ENCODE measurements at places on chromosomes 2 and 18.

- DNase-seq = no peak
These were observed 158.8 kb upstream of the ZEB2 start for GRCh38 chr2:144678736-144679135.

GRCh38 chr18:45839414-45840395, 14.2 kb downstream of the SIGLEC15 start:
- DNase-seq = peak; percentile 86

DNA sequence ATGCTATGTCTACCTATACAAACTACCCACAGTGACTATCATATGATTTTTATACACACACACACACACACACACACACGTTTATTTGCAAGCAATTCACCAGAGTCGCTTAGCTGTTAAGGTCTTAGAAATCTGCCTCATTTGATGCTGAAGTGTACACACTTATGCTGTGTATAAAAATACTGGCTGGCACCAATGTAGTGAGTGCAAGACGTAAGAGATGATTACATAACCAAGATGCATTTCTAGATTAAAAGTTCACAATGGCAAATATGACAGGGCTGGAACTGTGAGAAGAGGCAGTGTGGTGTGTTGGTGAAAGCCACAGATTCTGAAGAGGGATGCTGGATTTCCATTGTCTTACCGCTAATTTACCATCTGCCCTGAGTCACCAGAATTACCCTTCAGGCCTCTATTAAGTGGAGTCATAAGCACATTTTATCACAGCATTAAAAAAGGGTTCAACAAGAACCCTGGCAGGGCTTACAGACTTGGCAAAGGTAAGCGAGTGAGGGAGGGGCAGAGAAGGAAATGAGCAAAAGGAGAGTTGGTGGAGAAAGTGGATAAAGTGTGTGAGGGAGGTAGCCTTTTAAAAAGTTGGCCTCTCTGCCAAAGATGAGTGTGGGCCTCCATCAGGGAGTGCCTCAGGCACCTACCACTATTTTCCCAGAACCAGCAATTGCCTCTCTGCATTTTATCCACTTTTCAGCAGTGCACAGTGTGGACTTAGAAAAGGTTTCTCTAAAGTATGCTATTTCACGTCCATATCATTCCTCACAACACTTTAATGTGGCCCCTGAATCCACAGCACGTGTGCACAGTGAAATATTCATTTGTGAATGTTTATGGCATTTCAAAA, 21.5 kb downstream of the MEIS1 start:
- DNase-seq = no peak

- DNase-seq = no peak
These were observed 164.5 kb upstream of the ALPP start for GRCh38 chr2:232214053-232214452.

GRCh38 chr2:103327386-103327785, 565.6 kb downstream of the TMEM182 start:
- no peak for DNase-seq

DNA sequence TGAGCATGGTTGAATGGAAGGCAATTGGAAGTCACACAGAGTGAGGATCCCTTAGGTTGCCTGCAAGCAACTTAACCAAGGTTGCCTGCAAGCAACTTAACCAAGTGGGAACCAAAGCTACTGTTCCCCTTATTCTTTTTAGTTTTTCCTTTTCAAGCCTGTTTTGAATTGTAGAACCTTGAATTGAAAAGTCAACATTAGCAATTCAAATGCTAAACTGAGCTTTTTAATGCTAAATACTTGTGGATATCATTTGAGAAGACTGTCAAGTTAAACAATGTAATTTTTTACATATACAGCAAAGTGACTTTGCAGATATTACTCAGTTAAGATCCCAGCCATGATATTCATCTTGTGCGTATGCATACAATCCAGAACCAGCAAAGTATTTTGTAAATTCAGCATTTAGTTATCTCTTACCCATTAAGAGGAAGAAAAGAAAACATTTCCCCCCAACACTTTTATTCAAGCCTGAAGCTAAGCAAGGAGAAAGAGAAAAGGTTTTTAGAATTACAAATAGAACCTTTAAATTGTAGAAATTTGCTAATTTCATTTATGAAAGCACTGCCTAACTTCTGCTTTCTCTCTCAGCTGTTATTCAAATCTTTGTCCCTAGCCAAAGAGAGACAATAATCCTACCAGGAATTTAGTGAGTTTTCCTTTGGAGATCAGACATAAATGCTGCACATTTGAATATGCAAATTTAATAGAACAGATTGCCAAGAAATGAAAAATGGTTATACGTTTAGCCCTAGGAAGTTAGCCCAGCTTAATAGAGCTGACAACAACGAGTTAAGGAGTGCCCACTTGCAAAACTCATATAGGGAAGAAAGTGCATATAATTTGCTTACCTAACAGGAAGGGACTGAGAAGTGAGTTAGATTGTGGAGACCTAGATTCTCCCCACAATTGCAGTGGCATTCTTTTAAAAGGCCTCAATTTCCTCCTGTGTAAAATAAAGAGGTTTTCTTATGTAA, 643.2 kb upstream of the PIK3C3 start:
- peak; percentile 47 for DNase-seq

DNA sequence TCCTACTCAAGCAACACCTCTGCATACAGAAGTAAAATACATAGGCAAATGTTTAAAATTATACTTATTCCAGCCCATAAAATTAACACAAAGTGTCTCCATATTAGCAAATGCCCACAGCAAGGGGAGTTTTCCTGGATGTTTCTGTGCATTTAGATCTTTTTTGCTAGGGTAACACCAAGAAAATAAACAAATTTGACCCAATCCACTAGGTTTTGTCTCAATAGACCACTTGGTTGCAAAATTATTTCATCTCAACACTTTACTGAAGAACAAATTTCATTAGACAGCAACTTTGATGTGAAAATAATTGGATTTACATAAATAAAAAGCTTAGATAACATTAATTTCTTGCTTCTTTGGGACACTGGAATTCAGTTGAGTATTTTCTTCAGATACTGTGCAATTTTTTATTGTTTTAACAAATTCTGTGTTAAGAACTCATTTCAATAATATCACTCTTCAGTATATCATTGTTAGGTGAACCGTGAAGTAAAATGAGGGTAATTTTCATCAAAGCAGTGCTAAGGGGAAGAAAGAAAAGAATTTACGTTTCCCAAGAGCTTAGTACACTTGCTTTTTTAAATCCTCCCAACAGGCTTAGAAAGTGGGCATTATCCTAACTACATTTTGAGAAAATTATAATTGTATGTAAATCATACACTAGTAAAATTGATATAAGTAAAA, 133.5 kb upstream of the TTC39C start:
- no peak for DNase-seq

DNA sequence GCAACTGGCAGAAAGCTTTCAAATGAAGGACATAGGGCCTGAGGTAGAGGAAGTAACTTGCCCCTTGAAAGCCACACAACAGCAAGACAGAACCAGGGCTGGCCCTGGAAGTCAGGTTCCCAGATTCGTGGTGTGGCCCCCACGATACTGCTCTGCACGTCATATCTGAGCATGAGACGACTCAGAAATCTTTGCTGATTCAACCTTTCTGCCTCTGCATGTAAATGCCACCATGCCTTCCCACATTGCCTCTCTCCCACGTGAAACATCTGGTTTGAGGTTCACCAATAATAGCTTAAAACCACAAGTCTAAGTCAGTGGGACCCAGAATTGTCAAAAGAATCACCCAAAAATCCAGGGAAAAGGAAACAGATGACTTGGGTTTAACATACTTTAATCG, 214.0 kb upstream of the TRIB2 start:
- no peak for DNase-seq

DNA sequence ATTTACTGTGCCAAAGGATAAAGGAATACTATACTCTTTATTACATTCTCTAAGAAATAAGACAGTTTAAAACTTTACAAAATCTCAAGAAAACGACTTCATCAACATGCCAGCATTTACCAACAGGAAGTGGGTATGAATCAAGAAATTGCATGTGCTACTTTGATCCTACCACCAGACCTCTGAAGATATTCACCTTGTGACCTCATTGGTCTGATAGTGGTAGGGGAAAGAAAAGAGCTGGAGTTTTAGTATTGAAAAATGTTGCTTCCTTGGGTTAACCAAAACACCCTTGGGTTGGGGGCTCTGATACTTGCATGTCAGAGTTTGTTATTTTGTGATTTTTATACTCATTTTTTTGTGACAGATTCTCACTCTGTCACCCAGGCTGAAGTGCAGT, 84.1 kb upstream of the LPIN2 start:
- no peak for DNase-seq

- DNase-seq = no peak
These were observed 19.3 kb upstream of the ITGAV start for GRCh38 chr2:186570604-186571003.

- peak; percentile 76 for DNase-seq
These were observed 137.1 kb upstream of the CCDC68 start for GRCh38 chr18:55096263-55096951.

- DNase-seq = no peak
These were observed 83.3 kb upstream of the FAM136A start for GRCh38 chr2:70385204-70385603.

GRCh38 chr18:2644535-2644934, 11.0 kb upstream of the SMCHD1 start:
- DNase-seq = no peak

GRCh38 chr18:58051765-58052460, 7.9 kb downstream of the NEDD4L start:
- no peak for DNase-seq

DNA sequence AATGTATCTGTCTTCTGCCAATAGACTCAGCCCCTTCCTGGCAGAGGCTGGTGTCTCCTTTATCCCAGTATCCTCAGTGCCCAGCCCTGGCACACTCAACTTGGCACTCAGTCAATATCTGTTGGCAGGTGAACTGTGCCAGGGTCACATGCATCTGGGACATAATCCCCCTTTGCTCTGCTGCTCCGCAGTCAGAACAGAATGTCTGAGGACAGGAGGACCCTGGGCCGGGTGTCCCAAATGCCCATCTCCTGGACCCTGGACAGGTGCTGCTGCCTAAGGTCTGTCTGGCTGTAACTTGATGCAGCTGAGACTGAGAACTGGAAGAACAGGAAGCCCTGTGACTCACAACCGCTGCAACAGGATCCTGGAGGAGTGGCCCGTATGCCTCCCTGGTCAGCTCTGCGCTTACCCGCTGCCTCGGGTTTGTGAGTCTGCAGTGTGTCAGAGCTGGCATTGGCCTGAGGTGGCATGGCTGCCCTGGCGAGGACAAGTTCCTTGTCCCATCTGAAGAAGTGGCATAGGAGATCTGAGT, 11.4 kb downstream of the HK2 start:
- peak; percentile 69 for DNase-seq

DNA sequence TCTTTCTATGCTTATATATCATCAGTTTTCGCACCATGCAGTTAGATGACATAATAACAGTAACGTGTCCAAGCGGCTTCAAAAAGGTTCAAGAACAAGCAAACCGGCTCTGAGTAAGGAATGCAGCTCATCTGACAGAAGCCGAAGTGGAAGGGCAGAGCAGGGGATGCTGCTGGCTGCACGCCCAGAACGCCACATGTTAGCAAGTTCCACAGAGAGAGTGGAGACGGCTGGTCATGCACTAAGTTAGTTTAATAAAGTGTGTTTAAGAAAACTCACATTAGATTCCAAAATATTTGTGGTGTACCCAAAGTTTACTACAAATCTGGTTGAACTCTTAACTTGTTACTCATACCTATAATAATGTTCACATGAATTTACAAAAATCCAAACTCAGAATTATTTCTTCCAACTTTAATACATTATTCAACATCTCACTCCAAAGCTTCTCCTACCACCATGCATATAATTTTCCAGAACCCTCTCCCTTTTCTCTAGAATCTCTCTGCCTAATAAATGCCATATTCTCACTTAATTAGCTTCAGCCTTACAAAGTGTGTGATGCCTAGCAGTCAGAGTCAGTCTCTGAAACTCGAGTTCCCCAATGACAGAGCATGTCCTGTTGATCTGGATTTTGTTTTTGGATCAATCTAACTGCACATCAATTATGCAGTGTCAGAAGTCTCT, 170.0 kb downstream of the DNAH7 start:
- DNase-seq = no peak

DNA sequence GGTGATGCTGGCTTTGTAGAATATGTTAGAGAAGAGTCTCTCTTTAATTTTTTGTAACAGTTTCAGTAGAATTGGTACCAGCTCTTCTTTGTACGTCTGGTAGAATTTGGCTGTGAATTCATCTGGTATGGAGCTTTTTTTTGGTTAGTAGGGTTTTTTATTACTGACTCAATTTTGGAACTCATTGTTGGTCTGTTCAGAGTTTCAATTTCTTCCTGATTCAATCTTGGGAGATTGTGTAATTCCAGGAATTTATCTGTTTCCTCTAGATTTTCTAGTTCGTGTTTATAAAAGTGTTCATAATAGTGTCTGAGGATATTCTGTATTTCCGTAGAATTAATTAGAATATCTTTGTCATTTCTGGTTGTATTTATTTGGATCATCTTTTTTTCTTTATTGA, 943.5 kb downstream of the TRIB2 start:
- DNase-seq = no peak

DNA sequence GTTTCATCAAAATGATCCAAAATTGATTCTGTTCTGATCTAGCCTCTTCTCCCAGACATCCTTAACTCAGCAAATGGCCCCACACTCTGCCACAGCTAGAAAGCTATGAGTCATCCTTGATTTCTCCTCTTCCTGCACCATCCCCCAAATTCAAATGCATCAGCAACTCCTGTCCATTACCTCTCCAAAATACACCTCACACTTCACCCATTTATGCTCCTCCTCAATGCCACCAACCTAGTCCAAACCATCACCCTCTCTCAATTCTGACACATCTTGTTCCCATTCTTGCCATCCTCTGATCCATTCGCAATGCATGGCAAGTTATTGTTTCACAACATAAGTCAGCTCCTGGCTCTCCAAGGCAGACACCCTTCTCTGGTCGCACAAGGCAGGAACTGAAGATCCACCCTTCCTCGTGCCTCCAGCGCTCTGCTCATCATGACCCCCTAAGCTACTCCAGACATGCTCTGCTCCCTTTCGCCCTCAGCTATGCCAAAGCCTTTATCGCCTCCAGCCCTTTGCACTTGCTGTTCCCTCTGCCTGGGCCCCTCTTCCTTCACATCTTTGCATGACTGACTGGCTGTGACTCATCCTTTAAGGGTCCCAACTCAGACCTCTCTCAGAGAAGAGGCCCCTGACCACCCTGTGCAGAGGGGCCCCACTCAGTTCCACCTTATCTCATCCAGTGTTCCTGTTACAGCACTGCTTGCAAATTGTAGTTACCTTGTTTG, 83.6 kb downstream of the MREG start:
- no peak for DNase-seq

DNA sequence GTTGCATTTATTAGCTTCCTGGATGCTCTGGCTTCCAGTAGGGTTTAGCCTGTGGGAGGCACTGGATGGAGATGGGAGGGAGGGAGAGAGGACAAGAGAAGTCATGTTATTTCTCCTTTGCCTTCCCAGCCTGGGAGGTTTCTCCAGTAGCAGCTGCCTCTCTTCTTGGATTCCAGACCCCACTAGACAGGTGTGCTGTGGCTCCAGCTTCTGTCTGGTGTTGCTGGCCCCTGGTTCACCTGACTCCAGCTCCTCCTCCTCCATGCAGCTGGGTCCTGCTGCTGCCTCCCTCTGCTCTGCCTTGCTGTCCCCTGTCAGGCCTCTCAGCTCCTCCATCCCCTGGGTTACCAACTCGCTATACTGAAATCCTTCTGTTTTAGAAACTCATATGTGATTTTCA, 188.9 kb upstream of the TNP1 start:
- no peak for DNase-seq

Measured in endodermal cell (in vitro differentiated cells).